ENCODE measurements at places on chromosomes 5 and 9.
A peak's percentile ranks its signal among the peaks of the same experiment; 100 is the strongest.

GRCh38 chr9:128361296-128361985 is 9.7 kb upstream of the URM1 start:
- DNase-seq = no peak

GRCh38 chr5:111820072-111820471 is 63.1 kb upstream of the NREP start:
- no peak for DNase-seq

DNA sequence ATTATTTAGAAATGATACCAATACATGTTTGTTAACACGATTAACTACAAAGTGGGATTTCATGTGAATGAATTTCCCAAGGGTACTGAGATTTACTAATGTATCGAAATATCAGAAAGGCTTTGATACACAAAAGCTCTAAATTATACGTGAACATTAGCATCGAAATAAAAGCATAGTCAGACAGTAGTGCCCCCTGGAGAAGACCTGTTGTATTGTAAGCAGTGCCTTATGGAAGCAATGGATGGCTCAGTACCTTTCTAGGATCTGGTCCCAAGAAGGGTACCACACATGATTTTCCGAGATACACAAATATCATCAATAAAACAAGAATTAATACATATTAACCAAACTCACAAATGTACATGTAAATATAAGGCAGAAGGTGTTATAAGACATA is 153.8 kb downstream of the CDH12 start:
- DNase-seq = no peak

DNA sequence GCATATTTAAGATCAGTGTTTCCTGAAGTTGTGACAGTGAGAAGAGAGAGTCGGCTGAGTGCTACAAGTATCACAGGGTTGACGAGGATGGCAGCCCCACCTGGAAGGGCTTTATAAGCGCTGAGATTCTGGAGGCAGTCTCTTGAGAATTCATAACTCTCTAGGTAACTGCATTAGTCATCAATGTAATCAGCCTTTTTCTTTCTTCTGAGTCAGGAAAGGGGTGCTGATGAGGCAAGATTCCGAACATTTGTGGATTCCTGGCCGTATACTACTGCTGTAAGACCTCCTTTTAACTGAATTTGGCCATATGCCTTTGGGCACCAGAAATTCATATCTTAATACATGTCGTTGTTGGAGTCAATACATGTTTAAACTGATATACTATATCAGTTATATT is 6.6 kb upstream of the RNF20 start:
- DNase-seq = no peak

DNA sequence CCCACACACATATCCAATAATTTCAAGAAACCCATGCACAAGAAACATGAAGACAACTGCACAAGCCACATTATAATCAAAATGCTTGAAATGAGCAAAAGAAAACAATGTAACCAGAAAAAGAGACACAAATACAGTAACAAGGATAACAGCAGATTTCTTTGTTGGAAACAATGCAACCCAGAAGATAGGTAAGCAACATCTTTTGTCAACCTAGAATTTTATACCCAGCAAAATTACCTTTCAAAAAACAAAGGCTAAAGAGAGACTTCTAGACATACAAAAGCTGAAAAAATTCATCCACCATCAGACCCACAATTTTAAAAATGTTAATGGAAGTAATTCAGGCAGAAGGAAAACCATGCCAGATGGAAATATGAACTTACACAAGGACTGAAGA is 5.0 kb upstream of the COL23A1 start:
- no peak for DNase-seq

DNA sequence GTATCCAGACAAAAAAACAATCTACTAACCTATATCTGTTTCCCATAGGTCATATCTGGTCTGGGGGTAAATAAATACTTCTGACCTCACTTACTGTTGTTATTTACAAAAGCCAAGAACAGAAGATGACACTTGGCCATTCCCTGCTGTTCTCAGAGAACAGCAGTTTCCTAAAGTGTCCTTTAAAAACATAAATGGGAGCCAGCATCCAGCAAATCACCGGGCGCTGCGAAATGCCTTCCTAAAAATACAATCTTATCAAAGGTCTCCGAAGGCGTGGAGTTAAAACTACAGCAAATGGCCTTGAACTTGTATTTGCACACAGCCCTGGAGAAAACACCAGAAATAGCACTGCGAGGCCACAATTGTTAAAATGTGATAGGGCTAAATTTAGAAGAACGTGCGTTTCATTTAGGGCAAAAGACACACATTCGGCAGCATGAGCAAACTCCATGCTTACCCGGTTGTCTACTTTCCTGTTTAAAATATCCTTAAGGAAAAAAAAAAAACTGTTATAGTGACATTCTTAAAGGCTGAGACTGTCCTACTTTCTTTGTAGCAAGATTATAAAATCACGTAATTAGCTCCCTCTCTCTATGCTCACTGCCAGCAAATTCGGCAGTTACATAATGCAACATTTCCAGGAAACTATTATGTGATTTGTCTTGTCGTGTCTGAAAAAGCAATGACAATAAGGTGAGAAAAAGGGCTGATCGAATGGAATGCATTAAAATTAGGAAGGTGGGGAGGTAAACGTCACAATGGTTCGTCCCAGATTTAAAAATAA is 1.5 kb downstream of the NFIL3 start:
- peak; percentile 46 for DNase-seq

GRCh38 chr9:91720313-91720712 is 229.7 kb downstream of the ROR2 start:
- DNase-seq = no peak

DNA sequence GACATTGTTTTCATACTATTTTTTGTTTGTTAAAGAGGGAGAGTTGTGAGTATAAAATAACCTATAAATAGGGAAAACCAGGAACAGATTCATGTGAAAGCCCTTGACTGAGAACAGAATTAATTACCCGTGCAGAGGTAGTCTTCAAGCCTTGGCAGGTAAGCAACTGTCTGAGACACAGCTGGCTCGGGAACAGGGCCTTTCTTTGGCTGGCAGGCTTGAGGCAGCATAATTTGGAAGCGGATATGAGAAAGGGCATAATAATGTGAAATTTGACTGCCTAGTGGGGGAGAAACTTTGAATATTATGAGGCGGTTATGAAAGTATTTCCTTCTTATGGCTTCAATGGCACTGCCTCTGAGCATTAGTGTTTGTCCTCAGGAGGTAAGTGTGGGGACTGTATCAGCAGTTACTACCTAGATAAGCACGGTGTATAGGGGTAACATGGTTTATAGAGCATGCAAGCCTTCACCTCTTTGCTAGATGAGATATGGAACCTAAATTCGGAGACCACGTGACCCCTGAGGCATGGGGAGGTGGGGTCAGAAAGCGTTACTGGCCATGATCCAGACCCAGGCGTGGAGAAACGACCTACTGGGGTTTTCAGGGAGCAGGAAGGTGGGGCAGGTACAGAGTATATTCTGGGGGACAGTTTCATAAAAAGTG is 210.2 kb upstream of the GAS1 start:
- DNase-seq = no peak

- no peak for DNase-seq
These were observed 38.6 kb downstream of the HTR4 start for GRCh38 chr5:148615644-148616275.

- DNase-seq = no peak
These were observed 159.3 kb downstream of the SLC24A2 start for GRCh38 chr9:19629488-19629887.

DNA sequence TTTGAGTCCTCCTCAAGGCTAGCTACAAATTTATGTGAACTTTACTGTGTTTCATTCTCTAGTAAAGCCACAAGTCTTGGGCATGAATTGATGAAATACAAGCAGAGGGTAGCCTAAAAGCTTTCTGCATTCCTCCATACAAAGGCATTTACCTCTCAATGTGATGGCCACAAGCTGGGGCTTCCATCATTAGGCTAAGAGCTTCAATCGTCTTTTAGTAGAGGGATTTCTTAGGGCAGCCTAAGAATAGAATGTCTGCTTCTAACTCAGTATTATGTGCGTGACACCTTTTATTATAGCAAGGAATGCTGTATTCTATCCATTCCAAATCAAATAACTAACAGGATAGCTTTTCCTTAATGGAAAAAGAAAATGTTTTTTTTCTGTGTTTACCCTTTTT is 3.7 kb downstream of the PLAC8L1 start:
- no peak for DNase-seq

- DNase-seq = no peak
These were observed 467.8 kb downstream of the TMEM232 start for GRCh38 chr5:110258460-110259216.

GRCh38 chr9:23321049-23321448 is 505.0 kb downstream of the ELAVL2 start:
- no peak for DNase-seq

DNA sequence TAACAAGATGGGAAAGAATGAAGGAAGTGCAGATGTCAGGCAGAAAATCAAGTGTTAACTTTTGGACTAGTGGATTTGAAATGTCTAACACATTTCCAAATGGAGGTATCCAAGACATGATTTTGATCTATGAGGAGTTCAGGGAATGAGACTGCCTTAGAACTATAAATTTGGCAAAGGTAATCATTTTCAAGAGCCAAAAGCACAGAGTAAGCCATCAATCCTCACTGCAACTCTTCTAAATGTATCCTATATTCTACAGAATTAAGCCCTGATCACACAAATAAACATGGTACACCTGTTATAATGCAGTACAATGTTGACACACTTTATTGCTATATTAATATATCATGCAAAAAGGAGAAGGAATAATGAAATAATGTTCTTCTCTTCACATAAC is 55.6 kb downstream of the SETX start:
- no peak for DNase-seq

- DNase-seq = no peak
These were observed 409.6 kb downstream of the NFIB start for GRCh38 chr9:13904311-13904710.

DNA sequence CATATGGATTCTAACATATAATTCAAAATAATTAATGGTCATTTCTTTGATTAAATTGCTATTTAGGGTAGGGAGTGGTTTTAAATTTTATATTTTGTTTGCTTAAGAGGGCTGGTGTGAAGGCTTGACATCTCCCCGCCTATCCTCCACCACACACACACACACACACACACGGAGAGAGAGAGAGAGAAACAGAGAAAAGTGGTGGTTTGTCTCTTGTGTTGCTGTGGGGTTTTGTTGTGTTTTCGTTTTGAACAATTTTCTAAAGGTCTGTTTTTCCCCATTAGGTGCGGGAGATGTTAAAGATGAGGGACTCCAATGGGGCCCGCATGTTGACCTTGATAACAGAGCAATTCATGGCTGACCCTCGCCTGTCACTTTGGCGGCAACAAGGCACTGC is 161.9 kb downstream of the ZSWIM6 start:
- no peak for DNase-seq

GRCh38 chr5:139651853-139652787 is 4.0 kb downstream of the CXXC5 start:
- DNase-seq = peak; percentile 80

DNA sequence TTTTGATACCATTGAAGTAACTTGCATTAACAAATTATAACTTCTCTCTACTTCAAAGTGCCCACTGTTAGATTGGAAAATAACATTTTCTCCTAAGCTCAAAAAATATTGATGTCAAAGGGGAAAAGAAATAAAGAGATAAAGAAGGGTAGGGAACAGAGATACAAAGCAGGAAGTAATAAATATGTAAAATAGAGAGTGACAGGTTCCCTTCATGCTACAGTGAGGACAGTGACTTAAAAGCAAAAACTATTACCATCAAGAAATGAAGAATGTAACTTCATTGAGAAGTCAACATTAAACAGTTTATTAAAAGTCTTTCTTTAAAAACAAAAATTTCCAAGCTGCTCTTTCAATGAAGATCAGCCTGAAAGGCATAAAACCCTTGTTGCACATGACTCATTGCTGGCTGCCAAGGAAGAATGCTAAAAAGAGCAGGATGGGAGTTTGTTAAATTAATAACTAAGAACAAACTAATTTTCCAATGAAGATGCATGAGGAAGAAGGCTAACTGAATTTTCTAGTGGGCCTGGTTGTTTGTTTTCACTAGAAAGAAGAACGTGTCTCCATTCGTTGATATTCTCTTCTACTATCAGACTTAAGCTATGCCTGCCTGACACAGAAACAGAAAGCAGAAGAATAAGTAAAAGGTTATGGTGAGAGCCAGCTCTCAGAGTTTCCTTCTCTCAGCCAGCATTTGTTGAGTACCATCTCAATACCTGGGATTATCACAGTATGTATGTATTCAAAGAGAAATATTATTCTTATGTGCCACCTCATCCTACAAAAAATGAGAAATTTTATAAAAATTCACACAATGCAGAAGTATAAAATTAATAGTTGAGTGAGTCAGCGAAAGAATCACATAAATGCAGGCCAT is 197.8 kb upstream of the NREP start:
- no peak for DNase-seq

GRCh38 chr9:89822996-89823395 is 218.2 kb downstream of the GADD45G start:
- no peak for DNase-seq

DNA sequence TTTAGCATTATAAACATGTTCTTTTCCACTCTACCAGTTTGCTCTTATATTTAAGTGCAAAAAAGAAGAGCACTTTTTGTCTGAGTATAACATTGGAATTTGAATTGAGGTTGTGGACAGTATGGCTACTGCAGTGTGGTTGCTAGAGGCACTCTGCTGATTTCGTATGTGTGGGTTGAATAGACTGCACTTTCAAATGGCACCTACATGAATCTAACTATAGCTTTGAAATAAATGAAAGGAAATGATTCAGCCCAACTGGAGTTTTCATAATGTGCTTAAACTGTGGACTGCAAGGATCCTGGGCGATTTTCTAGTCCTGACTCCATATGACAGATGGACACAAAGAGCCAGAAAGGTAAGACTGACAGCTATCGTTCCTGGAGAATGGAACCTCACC is 657.6 kb upstream of the RIOK2 start:
- no peak for DNase-seq

- DNase-seq = no peak
These were observed 926.3 kb downstream of the TLE4 start for GRCh38 chr9:80498001-80498555.

GRCh38 chr9:91033797-91034196 is 232.2 kb downstream of the SYK start:
- DNase-seq = no peak

GRCh38 chr5:110383231-110383630 is 343.2 kb downstream of the TMEM232 start:
- no peak for DNase-seq

GRCh38 chr5:37714756-37715155 is 125.1 kb downstream of the GDNF start:
- no peak for DNase-seq

GRCh38 chr5:135826994-135827671 is 7.3 kb upstream of the SLC25A48 start:
- no peak for DNase-seq

- DNase-seq = no peak
These were observed 2.6 kb upstream of the CPEB4 start for GRCh38 chr5:173885475-173886010.
